ENCODE measurements at places on chromosomes 4 and X.

- DNase-seq: no peak
These were observed 92.2 kb downstream of the DCHS2 start for GRCh38 chr4:154399259-154399974.

DNA sequence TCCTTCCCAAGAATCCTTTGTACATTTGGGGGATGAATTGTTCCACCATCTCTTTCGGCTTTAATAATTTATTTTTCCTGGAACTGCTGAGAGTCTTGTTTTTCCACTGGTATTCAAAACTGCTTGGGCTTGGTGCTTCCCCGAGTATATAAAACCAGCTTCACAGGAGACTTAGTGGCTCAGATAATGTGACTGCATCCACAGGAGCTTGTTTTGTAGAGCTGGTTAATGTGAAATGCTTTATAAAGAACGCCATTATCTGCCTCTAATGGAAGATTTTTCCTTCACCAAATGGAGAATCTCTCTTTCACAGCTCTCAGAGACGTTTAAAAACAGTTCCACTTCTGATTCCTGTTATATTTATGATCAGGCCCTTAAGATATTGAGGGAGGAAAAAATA is 935.5 kb downstream of the RAB28 start:
- DNase-seq: no peak

DNA sequence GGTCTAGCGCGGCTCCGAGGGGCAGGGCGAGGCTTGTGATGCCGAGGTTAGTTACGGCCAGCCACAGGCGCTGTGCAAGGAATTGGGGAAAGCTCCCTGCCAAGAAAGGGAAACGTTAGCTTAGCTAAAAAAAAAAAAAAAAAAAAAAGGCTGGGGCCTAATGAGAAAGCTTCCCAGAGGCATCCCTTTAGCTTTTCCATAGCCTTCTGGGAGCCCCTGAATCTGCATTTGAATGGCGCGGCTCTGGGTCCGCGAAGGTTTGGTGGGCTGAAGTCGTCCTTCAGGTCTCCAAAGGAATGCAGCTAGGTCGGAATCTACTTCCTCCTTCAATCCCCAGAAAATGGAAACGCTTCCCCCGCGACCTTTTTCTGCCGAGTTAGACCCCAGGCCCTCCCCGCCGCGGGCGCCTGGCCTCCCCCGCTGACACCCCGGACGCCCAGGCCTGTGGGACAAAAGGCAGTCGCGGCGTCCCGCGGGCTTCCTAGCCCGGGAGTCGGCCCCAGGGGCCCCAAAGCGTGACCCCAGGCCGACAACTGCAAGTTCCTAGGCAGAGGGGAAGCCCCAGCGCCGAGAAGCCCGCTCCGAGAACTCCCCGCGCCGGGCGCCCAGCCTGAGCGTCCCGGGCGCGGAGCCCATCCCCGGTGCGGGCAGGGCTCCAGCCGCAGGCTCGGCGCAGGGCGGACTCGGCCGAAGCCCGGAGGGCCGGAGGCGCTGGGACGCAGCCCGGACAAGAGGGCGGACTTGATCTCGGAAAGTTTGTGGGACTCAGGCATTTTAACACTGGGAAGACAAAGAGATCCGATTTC is 605 bp upstream of the FAT1 start:
- no peak for DNase-seq

DNA sequence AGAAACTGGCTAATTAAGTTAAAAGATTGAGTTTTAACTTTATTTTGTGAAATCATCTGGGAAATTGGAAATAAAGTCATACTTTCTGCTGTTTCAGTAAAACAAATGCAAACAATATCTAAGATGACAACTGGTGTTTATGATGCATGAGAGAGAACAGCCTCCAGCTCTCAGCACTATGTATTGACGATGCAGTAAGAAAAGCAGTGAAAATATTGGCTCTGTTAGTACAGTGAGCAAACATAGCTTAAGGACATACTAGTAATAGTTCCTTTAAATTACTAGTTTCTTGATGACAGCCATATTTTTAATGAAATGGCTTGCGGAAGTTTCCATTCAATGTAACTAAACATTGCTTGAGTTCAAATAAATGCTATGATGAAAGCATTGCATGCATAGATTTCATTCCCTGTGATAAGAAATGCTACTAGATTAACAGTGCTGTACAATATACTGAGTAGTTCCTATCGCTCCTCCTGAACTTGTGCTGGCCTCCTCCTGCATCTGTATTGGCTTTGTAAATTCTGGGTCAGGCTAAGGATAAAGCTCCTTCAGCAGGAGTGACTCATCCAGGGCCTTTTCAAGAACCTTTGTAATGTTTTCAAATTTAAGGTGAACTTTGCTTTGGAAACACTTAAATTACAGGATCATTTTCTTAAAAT is 11.6 kb downstream of the ARHGAP24 start:
- DNase-seq: no peak

DNA sequence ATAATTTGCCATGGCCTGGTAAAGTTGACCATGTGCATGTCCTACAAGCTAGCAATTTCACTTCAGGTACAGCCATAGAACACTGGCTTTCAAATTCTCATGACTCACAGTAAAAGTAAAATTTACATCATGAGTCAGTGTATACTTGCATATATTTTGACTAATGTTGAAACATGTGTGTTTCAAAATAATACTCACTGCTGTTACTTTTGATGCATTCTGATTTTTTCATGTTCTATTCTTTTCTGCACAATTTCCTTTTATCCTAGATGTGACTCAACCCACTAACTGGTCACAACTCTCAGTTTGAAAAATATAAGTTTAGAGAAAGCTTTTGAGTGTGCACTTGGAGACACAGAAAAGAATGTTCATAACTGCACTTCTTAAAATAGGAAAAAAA is 365.7 kb downstream of the FGF13 start:
- no peak for DNase-seq

DNA sequence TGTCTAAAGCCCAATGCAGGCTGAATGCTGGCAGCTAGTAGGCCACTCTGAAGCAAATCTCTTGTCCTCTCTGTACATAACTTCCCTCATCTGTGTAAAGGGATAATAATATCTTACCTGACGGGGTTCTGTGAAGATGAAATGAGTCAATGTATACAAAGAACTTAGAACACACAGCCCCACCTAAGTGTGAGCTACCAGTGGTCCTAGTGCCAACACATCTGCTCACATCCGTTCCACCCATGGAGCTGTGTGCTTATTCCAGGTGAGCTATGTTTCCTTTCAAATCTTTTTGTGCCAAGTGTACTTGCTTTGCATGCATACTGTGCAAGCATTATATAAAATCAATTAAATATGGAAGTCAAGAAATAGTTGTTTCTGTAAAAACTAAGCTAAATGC is 116.4 kb downstream of the TSPAN5 start:
- DNase-seq: no peak

Measured in activated CD8-positive, alpha-beta memory T cell treated with anti-CD3 and anti-CD28 coated beads for 1 hour (primary cell).